Renal cortical epithelial cell (primary cell): ENCODE measurements at places on chromosomes 11 and 22.

- DNase-seq, result no peak
These were observed 51.7 kb downstream of the RAB30 start for GRCh38 chr11:83019888-83020579.

- DNase-seq, result no peak
These were observed 97.9 kb downstream of the MED15 start for GRCh38 chr22:20605328-20605727.

GRCh38 chr22:25563761-25564319 lies 635 bp upstream of the GRK3 start:
- no peak for DNase-seq

- no peak for DNase-seq
These were observed 5.0 kb upstream of the UBQLNL start for GRCh38 chr11:5521540-5521939.

DNA sequence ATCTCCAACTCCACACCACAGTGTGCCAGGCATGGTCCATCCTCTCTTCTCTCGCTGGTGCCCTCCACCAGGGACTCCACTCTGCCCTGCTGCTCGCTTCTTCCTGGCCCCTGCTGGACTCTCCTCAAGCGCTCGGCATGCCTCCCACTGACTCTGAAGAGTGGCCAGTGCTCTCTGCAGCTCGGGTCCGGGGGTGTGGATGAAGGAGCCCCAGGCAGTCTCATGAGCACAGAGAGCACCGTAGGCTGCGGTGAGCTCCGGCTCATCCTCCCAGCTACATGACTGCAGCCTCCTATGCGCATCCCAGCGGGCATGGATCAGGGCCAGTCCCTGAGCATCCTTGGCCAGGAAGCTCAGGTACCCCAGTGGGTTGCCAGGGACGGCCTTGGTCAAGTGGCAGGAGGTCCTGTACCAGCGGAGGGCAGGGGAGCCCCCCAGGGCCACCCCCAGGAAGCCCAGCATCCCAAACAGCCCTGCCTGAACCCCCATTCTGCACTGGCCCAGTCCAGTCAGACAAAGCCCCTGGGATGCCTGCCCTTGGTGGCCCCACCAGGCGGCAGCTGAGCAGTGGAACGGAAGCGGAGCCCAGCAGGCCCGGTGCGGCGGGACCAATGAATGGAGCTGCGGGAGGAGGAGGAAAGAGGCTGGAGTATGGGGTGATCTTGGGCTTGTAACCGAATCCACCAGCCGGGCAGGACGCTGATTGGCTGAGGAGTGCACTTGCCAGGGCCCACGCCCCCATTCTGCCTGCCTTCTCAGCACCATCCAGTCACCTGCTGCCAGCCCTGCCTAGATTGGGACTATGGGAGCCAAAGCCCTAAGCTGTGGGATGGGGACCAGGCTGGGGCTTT lies at the start of gene PLA2G3:
TSS of gene PLA2G3 (minus strand) at position 643 of the 851 bp plus-strand sequence. CDS start at position 489, 154 bp downstream.
- DNase-seq, result peak; percentile 26

- no peak for DNase-seq
These were observed 5.9 kb upstream of the ALKBH3 start for GRCh38 chr11:43874738-43875137.

GRCh38 chr11:128372977-128373376 lies 214.4 kb downstream of the ETS1 start:
- no peak for DNase-seq

DNA sequence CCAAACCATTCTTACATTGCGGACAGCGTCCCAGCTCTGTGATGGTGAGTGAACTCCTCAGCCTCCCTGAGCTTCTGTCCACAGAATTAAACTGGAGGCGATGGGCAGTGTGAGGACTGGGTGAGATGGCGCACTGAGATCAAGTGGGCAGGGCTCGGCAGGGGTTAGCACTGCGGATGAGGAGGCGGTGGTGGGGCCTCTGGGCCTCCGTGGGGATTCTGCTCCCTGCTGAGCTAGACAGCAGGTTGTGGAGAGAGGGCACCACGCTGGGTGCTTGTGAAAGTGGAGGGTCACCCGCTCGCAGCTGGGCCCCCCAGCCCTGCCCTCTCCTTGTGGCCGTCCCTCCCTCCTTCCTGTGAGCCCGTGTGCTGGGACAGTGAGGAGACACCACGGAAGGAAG lies 25.6 kb upstream of the PARVG start:
- DNase-seq, result no peak

GRCh38 chr22:44685384-44686056 lies 16.5 kb upstream of the PRR5 start:
- DNase-seq, result peak; percentile 34

DNA sequence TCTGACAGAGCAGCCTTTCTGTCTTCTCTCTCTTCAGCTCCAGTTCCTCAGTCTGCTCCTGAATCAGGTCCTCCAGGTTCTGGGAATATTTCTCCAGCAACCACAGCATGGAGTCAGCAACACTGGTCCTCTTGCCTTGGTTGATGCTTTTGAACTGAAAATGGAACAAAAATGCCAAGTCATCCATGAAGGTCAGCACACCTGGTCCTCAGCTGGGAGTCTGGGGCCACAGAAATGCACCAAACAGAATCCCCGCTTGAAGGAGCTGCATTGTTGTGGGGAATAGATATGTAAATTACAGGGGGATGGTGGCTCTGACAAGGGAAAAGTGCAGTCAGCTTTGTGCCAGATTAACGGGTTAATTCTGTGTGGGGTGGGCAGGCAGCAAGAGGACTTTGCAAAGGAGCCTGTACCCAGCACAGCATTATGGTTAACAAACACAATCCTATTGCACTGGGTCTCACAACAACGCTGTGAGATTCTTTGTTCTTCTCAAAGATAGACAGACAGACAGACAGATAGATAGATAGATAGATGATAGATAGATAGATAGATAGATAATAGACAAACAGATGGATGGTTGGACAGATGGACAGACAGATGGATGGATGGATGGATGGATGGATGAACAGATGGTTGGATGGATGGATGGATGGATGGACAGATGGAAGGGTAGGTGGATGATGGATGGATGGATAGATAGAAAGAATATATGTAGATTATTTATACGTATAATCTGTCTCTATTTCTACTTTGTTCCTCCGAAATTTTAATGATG lies 33.8 kb upstream of the LRRC32 start:
- DNase-seq, result no peak

- DNase-seq, result no peak
These were observed 14.0 kb downstream of the HSPA8 start for GRCh38 chr11:123047947-123048293.

DNA sequence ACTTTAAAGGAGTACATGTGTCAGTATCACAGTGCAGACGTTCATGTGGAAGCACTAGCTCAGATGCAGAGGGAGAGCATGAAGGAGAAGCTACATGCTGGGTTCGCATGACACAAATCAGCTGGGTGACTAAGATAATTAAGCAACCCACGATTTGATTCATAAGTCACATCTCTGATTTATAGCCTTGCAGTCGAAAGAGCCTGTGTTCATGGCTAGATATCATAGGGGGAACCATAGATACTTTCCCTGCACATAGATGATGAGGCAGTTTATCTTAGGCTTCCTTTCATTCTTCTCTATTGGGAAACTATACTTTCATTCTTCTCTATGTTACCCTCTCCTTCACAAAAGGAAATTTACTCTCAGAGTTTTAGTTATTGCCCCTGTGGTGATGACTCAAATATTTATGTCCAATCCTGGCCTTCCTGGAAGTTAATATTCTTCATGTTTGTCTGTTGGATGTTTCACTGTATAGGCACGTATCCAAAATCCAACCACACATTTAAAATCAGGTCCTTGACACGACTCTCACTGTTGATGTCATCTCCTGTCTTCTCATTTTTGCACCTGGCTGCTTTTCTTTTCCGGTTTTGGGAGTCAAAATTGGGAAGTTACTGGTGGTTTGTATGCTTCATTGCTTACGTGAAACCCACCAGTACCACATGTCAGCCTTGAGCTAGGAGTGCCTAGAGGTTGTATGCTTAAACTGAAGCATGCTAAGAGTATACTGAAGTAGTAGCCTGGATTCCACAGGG lies 56.3 kb upstream of the SLC5A12 start:
- DNase-seq, result peak; percentile 59

- no peak for DNase-seq
These were observed 1.2 kb downstream of the SVIP start for GRCh38 chr11:22828373-22828772.

DNA sequence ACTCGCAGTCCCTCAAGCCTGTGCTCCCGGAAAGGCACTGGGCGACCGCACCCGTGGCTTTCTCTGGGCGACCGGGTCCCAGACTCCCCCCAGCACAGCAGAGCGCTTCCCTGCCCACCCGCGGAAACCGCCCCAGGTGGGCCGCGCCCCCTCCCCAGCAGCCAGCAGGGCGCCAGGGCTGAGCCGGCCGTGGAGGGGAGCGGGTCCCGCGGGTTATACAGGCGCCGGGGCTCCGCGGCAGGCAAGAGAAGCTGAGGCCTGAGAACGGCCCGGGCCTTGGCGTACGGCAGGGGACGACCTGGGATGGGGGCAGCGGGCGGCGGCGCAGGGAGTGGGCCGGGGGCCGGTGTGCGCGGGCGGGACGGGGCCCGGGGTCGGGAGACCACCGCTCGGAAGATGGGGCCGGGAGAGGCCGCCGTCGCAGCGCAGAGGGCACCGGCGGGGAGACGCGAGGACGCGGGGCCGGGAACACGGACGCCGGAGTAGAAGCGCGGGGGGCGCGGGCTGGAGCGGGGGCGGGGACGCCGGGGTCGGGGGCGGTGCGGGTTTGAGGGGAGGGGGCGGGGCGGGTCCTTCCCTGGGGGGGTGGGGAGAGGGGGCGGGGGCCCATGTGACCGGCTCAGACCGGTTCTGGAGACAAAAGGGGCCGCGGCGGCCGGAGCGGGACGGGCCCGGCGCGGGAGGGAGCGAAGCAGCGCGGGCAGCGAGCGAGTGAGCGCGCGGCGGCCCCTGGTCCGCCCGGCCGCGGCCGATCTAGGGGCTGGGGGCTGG lies at the start of gene MDK:
TSS of gene MDK (plus strand) at position 622 of the 771 bp plus-strand sequence. CDS start 389 bp downstream, outside the sequence.
- no peak for DNase-seq

DNA sequence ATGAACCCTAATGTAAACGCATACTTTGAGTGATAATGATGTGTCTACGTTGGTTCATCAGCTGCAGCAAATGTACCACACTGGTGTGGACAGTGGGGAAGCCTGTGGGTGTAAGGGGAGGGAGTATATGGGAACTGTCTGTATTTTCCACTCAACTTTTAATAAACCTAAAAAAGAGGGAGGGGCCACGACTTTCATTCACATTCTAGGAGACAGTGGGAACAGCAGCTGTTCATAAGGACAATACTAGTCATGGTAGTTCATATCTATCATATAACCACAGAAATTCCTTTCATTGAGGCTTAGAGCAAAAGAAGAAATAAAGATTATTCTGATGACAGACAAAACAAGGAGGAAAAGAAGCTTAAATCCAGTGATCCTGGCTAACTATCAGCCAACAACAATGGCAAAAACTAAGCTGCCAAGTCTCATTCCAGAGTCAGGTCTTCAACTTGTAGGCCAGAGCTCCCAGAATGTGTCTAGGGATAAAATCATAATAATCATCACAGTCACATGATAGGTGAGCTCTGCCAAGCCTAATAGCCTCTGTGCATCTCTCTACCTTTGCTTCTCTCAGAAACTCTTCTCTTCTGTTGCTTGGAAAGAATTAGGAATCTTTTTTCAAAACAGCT lies 59.4 kb upstream of the CHRM4 start:
- DNase-seq, result no peak

GRCh38 chr11:2143799-2144543 lies 4.8 kb upstream of the IGF2 start:
- no peak for DNase-seq

GRCh38 chr22:28299753-28300152 lies 379.9 kb downstream of the TTC28 start:
- no peak for DNase-seq

DNA sequence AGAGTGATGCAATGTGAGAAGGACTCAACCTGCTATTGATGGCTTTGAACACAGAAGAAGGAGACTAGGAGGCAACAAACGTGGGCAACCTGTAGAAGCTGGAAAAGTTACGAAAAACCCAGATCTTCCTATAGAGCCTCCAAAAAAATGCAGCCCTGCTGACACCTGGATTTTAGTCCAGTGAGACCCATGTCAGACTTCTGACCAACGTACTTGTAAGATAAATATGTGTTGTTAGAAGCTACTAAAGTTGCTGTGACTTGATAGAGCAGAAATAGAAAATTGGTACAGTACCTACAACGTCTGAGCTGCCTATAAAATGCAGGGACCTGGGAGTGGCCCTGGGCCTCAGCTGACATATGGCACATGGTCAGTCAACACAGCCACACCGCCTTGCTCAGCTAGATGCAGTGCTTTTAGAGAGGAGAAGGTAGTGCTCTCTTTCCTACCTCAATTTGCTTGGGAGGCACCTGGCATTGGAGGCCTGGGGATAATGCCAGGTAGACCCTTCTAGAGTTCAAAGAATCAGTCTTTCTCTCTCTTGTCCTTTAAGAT lies 97.4 kb downstream of the ARL14EP start:
- no peak for DNase-seq

DNA sequence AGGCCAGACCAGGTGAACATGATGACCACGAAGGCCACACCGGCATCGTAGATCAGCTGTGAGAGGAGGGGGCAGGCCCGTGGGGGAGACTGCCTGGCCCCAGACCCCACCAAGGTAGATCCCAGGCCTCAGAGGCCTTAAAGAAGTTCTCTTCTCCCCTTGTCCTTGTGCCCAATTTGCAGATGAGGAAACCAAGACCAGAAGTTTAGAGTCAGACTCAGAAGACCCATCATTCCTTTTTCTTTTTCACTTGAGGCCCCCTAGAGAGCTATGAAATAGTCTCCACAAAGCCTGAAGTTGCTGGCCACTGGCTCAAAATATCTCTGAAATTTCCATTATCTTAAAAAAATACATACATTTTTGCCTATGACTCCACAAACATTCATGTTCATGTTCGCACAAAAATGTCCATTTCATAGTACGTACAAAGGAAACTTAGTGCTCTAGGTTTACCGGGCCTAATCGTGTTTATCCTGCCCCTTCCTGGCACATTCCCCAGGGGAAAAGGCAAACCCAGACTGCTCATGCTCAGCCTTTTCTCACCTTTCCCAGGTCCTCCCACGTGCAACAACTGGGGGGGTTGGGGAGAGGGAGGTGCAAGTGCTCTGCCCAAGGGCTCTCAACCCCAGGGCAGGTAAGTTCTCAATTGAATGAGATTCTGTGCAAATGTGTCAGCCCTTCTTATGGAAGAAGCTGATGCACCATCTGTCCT lies 19.2 kb downstream of the SLC43A1 start:
- DNase-seq, result no peak

- DNase-seq, result no peak
These were observed 29.7 kb upstream of the EMSY start for GRCh38 chr11:76415073-76415472.
